Muscle of back (tissue), 13 donors: ENCODE measurements at places on chromosomes 7 and 10. TPM values are rescaled to one million over a fixed set of nuclear protein-coding genes. Genes with fewer than 3 reads are reported as not detected.

GRCh38 chr10:102327641-102328040, 67.9 kb upstream of the NFKB2 start:
- no peak for DNase-seq

DNA sequence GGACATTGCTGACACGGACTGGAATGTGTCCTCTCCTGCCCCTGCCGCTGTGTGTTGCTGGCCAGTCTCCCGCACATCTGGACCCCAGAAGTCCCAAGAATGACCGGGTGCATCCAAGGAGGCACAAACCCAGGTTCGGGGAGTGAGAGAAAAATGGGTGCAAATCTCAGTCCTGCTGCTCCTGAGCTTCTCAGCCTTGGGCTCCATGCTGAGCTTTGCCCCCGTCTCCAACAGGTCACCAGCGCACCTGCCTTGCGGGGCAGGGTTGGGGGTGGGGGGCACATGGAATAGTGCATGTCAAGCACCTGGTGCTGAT, 6.0 kb upstream of the NANOS1 start:
- DNase-seq = no peak

DNA sequence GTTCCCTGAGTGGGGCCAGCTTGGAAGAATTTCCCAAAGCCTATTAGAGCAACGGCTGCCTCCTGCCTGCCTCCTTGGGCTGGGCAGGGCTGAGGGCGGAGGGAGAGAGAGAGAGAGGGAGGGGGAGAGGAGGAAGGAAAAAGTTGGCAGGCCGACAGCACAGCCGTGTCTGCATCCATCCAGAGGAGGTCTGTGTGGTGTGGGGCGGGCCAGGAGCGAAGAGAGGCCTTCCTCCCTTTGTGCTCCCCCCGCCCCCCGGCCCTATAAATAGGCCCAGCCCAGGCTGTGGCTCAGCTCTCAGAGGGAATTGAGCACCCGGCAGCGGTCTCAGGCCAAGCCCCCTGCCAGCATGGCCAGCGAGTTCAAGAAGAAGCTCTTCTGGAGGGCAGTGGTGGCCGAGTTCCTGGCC, at the start of gene AQP1:
Gene AQP1, plus strand, starts transcription at position 293 of the 409 bp plus-strand sequence. Its CDS starts 57 bp downstream, at position 350.
- peak; percentile 89 for DNase-seq

The NRP1 gene
- 90.1 TPM for polyA plus RNA-seq

- no peak for DNase-seq
Observed at GRCh38 chr7:4964506-4964905, 5.5 kb upstream of the MMD2 start.

The OR2A5 gene
- polyA plus RNA-seq = not detected

GRCh38 chr7:12815426-12815825, 128.0 kb downstream of the ARL4A start:
- no peak for DNase-seq

- DNase-seq = no peak
Observed at GRCh38 chr10:96270571-96270970, 798 bp downstream of the BLNK start.

The ELN gene
- polyA plus RNA-seq = 97.8 TPM

The CDHR1 gene
- 1.3 TPM for polyA plus RNA-seq

DNA sequence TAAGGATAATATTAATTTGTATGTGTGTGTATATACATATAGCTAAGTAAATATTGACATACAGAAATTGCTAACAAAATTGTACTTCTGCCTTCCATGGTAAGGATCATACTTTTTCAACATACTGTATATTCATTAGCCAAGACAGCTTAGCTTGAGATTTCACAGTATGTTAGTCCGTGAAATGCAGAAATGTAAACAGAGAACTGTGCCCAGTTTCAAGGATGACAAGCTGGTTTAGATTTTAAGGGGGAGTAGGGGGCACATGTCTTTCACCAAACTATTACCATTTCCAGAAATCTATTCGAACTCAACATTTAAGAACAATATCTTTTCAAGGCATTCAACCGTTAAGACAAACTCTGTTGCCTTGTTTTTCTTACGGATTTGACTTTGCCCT, 182.2 kb downstream of the SORCS1 start:
- no peak for DNase-seq

The BNIP3 gene
- polyA plus RNA-seq = 47.6 TPM

The FAM25G gene
- polyA plus RNA-seq = not detected

The KNDC1 gene
- 5.0 TPM for polyA plus RNA-seq

- DNase-seq = peak; percentile 54
Observed at GRCh38 chr7:1919539-1920265, 249.6 kb downstream of the ELFN1 start.

GRCh38 chr7:107472116-107472515, 2.3 kb downstream of the GPR22 start:
- no peak for DNase-seq

The TMEM225B gene
- polyA plus RNA-seq = 0.34 TPM

The CACNB2 gene
- polyA plus RNA-seq = 2.1 TPM

DNA sequence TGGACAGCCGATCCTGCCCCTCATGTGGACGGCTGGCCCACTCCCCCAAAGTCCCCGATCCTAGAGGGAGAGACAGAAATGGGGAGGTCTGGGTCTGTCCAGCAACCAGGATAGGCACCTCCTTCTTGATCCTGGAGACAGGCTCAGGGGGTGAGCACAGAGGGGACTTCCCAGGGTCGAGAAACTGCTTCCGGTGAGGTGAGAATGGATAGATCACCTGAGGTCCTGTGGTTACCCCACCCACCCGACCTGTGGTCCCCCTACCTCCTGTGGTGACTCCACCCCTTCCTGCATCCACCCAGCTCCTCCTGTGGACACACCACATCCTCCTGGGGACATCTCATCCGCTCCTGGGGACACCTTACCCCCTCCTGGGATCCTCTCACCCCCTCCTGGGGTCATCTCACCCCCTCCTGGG, 27.4 kb upstream of the RASGEF1A start:
- DNase-seq = no peak

- DNase-seq = no peak
Observed at GRCh38 chr7:44761207-44762161, 12.8 kb downstream of the ZMIZ2 start.

The SFXN3 gene
- 20.1 TPM for polyA plus RNA-seq

The LFNG gene
- polyA plus RNA-seq = 22.0 TPM

GRCh38 chr7:106421181-106421762, 136.5 kb upstream of the NAMPT start:
- DNase-seq = peak; percentile 75

DNA sequence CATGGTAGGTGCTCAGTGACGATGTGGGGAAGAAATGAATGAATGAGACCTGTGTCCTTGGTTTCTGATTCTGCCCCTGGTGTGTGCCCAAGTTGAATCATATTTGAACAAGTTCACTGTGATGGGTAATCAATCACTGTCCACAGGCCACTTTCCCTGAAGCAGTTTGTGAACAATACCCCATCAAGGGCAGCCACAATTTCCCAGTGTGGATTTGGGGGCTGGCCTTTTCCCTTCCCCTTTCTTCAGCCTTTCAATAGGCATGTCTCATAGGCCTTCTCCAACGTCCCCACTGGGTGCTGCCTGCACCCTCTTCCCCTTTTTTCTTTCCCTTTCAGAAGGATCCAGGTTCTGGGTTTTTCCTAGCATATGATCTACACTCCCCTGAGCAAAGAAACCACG, 64.7 kb downstream of the CREB5 start:
- no peak for DNase-seq

DNA sequence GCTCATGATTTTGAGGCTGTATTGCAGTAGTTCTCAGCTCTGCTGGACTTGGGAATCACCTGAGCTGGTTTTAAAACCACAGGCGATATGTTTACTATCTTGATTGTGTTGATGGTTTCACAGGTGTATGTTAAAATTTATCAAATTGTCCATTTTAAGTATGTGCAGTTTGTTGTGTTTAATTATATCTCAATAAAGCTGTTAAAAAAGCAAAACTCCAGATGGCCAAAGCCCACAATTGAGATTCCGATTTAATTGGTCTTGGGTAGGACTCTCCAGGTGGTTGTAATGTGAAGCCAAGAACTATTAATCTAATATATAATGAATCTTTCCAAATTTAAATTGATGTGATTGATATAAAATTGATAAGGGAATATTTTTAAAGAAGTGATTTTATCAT, 48.6 kb downstream of the NRCAM start:
- DNase-seq = no peak

DNA sequence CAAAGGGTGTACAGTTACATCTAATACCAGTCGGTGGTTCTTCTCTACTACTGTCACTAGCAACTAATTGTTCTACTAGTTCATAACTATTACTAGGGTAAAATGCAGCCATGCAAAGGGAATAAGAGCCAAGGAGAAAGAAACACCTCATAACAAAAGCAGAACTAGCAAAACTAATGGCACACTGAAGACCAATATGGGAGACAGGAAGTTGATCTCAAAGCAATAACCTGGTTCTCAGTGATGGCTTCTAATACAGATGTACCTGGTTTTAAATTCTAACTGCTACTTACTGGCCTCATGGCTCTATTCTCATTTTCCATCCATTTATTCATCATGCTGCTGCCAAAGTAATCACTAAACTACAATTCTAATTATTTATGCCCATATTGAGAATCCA, 170.3 kb downstream of the SEMA3E start:
- no peak for DNase-seq

DNA sequence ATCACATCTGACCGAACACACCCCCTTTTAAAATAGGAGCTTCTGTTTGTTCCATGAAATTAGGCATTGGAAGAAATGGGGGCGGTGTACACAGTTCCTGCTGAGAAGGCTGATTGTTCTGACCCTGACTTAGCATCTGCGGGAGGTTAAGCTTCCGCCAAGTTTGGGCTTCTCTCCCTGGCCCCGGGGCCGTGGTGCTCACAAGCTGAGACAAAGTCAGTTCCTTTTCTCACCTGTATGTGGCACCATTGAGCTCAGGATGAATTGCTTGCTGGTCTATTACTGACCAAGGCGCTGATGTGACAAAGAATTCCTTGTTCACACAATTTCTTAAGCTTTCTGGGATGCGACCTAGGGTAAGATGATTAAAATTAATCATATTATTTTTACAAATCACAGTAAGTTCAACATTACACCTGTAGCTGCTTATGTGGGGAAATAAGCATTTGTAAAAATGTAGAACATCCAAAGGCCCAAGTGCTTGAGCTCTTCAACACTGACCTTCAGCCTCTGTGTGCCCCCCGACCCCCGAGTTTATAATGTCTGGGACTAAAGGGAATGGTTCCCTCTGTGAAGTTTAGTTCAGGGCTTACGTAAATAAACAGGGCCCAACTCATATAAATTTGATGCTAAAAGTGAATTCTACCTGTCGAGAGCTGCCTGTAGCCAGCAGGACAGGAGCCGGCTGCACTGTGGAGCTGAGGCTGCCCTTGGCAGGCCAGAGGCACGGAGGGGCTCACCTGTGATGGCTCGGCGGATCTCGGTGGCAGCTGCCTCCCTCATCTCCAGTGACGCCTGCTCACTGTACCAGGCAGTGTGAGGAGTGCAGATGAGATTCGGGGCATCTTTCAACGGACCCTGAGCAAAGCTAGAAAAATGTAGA, 50.8 kb downstream of the ZRANB1 start:
- peak; percentile 57 for DNase-seq

DNA sequence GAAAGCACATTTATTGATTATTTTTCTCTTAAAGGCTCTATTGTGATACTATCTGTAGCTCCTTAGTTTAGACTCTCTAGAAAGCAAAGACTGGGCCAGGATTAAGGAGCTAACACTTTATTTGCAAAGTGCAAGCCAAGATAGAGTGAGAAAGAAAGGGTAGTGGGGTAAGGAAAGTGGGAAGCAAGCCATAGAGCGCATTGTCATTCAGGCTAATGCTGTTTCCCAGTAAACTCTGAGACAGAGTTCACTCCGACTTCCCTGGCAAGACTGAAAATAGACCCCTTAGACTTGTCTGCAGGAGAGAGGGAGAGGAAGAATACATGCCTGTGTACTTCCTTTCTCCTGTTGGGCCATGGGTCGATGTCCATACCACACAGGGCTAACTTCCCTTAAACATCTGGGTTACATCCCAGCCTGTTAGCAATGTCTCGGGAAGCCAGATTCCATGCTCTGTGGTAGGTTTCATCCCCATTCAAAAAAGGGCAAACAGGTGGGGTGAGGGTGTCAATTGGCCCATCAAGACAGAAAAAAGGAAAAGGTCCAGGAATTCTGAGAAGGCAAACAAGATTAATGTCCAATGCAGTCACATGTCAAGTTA, 875.8 kb upstream of the CELF2 start:
- DNase-seq = no peak

The PPP1R17 gene
- polyA plus RNA-seq = not detected

DNA sequence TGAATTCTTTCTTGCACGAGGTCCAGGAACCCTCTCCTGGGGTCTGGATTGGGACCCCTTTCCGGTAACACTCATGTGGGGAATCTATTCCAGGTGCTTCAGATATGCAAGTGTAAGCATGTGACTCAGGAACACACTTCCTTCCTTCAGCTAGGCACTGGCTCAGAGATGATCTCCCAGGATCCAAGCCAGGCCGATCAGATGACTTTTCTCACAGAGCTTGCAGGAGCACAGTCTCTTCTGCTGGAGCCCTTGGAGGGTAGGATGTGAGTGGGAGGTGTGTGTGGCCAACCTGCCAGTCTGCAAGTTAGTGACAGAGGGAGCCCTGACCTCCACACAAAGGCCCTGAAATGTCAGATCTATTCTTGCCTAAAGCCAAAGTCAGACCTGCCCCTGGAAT, 108.3 kb downstream of the CPXM2 start:
- no peak for DNase-seq

- DNase-seq = no peak
Observed at GRCh38 chr7:142894985-142895593, 9.5 kb upstream of the TRPV6 start.

DNA sequence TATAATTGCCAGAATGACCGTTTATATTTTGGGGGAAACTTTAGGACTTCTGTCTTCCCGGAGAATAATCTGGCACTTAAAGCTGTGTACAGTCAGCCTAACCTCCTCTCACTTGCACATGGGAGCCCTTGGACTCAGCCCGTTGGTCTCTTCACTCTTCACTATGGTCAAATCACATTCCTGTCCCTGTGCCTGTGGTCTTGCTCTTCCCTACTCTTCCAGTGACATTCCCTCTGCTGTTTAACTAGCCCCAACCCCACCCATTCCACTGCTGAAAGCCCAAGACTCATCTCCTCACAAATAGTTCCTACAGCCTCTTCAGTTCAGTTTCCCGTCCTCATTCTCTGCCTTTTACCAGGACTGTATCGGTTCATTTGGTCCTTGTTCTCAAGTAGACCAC, 135.0 kb downstream of the DYNC1I1 start:
- no peak for DNase-seq

GRCh38 chr7:77420986-77421672, 5.0 kb upstream of the GSAP start:
- no peak for DNase-seq

- no peak for DNase-seq
Observed at GRCh38 chr10:76469675-76470074, 1038.3 kb downstream of the LRMDA start.

DNA sequence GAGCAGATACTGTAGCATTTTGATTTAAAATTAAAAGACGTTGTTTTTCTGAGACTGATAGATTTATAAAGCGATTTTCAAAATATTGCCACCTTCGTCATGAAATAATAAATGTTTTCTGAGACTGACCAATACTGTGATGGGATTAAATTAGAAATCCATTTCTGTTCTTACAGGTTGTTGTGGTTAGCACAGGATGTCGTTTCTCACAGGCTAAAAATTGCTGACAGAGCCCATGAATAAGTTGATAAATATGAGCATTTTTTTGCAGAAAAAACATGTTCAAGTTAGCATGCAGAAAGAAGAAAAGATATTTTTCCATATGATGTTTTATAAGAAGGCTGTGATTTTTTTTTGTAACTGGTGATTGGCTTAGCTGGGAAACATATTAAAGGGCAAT, 66.8 kb downstream of the POU6F2 start:
- no peak for DNase-seq

- no peak for DNase-seq
Observed at GRCh38 chr7:131385039-131385605, 57.4 kb downstream of the MKLN1 start.
